ENCODE measurements at places on chromosomes 5 and 9.

GRCh38 chr9:122039234-122039633 lies 53.9 kb downstream of the TTLL11 start:
- DNase-seq = no peak

GRCh38 chr5:157186309-157187045 lies 5.8 kb downstream of the ITK start:
- DNase-seq = no peak

DNA sequence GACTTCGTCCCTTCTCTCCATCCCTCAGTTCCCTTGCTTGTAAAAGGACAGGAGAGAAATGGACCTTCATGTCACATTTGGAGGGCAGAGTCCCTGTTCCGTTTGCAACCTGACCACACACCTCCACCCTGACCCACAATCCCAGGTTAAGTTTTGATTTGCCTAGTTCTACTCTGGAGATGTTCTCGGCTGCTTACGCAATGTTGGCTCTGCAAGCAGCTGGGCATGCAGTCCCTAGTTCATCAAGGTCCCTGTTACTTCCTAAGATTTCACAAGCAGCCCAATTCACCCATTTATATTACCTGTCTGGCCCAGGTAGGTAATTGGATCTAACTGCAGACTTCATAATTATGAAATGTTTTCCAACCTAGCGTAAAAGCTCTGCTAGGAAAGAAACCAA lies 28.8 kb downstream of the SLIT3 start:
- no peak for DNase-seq

DNA sequence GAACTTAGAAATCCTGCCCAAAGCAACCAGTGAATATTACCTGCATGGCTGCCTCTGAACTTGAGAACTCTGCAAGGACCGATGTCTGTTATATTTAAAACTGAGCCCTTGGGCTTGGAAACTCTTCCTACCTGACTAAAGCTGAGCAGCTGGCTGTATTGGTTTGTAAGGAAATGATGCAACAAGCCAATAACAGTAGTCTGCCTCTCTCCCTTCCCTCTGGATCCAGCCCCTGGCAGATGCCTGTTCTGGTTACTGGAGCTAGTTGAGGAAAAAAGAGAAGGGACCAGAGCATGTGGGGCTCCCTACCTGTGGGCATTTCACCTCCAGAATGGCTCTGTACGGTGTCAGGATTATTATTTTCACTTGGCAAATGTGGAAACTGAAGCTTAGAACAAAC lies 34.7 kb downstream of the SH3RF2 start:
- DNase-seq = no peak

DNA sequence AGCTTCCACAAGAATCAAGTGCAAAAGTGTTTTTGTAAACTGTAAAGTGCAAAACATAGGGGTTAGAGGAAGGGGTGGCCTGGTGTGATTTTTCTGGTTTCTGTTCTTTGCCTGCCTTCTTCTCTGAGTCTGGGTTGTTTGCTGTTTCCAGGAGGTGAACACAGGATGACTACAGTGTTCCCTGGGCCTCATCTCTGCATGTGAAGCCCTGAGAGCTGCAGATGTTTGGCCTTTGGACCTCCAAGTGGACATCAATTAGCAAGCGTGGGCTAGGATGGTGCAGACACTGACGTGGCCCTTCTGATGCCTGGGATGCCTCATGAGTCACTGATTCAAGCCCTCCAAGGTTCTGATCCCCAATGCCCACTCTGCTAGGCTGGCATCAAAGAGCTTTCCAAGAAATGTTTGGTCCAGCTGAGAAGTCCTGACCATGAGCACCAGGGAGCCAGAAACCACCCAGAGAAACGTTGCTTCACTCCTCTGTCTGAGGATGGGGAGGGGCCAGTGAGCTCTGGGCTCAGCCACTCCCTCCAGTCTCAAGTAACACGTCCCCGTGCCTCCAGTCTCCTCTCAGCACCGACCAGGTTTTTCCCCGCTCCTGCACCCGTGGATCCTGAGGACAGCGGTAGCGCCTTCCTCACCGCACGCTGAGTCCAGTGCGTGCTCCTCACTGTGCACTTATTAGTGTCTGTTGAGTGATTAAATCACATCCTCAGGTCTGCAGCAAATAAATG lies 7.6 kb downstream of the IL9 start:
- DNase-seq = no peak
